SW480 (cell line): ENCODE measurements at places on chromosomes 12 and 14.

DNA sequence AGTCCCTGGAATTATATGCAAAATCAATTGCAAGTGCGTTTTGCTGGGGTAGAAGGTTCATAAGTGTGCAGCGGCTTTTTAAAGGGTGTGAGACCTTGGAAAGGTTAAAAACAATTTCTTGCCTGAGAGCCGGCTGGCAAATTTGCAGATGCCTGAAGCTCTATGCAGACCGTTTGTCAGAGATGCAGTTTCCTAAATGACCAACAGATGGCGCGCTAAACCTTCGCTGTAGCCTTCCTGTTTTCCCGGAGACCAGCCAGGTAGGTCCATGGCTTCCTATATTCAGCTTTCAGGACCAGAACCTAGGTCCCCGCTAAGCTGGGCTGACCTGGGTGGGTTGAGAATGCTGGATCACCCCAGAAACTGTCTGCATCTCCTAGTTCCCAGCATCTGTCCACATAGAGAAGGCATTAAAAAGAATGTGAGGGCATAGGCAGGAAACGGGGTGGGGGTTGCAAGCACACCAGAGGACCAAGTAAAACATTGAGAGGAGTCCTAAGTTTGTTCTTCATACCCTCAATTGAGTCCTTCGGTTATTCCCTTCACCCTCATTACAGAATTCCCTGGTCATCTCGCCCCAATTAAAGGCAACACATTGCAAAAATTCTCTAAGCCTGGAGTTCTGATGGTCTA lies 5.7 kb upstream of the NOS1 start:
- DNase-seq, result peak; percentile 61

DNA sequence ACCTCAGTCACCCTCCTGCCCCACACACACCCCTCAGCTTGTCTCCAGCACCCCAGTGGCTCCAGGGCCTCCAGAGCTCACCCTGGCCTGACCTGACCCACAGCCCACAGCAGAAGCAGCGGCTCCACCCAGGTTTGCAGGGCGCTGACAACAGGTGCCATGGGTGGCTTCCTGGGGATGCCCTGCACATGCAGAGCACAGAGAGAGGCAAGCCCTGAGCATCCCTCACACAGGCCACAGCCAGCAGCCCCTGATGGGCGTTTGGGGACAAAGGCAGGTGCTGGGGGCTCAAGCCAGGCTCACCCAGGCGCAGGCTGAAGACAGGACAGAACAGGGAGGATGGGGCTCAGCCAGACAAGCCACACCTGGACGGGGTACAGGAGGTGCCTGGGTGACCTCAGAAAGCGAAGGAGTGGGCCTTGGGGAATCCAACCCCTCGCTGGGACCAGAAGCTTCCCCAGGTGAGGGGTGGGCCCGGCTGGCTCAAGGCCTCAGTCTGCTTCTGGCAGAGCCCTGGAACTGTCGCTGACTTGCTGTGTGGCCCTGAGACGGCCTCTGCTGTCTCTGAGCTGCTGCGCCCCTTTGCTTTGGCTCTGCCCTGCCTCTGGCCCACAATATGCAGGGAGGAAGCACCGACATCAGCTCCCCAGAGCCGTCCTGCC lies 10.6 kb downstream of the ARL6IP4 start:
- no peak for DNase-seq

- no peak for DNase-seq
Measured at GRCh38 chr12:123113026-123113425, 37.9 kb downstream of the PITPNM2 start.

- no peak for DNase-seq
Measured at GRCh38 chr14:99242238-99242637, 29.8 kb downstream of the BCL11B start.

DNA sequence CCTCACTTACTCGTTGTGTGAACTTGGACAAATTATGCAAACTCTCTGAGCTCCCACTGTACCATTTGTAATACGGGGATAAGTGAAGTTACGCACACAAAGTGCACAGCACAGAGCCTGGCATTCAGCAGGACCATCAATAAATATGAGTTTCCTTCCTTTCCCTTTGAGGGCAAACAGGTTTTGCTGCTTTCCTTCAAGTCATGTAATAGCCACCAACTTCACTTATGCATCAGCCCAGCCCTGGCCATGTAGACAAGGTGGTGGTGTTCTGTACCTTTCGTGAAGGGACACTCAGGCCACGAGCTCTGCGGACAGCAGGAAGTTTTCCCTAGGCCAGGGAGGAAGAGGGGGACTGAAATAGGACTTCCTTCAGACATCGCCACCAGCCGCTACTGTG lies 272.7 kb downstream of the CACNA1C start:
- DNase-seq, result no peak

GRCh38 chr12:117380083-117380482 lies 18.7 kb upstream of the NOS1 start:
- peak; percentile 13 for DNase-seq
